Effector memory CD4-positive, alpha-beta T cell (primary cell): ENCODE measurements at places on chromosomes 11 and 22.

- no peak for DNase-seq
Observed at GRCh38 chr11:121012091-121012490, 11.8 kb upstream of the TBCEL start.

GRCh38 chr22:17695986-17696385 is 57.4 kb downstream of the BCL2L13 start:
- DNase-seq: no peak

DNA sequence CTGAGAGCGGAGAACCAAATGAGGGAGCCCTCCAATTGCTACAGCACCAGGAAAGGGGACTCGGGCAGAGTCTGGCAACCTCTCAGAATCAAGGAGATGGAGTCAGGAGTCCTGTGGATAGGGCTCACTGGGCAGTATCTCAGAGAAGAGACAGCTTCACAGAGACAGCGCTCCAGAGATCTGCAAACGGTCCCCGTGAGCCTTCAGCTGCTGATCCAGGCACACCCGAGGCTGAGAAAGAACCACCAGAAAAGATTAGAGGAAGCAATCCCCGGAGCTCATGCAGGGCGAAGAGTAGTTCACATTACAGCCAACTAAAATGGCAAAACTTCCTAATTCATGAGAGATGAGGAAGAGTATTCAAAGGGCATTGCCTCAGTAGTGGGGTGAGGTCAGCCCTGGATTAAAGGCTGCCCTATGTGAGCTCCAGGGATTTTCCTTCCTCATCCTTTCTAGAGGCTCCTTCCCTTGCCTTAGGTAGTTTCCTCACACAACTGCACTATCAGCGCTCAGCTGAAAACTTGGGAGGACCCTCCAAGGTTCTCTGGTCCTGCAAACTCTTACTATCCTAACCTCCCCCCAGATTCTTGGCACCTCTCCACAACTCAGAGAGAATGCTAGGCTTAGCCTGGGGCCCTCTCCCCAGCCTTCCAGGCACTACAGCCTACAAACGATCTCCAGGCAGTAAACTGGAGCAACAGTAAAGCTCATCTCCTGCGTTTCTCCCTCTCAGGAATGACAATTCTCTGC is 23.7 kb downstream of the SCN4B start:
- DNase-seq: no peak

DNA sequence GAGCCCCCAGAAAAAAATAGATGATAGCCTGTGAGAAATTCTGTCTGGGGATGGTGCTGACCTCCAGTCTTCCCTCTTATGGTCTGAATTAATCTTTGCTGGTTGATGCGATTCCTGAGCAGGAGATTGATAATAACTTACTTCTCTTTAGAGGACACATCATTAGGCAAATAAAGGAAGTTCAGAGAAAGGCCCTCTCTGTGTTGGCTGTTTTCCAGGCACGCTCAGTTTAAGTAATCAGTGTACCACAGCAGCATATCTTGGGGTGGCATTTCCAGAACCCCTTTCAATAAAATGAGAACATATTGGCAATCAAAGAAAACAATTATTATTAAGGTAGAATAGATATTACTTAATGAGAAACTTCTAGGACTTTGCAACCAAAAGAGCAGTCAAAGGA is 1129.3 kb upstream of the RAG2 start:
- no peak for DNase-seq

DNA sequence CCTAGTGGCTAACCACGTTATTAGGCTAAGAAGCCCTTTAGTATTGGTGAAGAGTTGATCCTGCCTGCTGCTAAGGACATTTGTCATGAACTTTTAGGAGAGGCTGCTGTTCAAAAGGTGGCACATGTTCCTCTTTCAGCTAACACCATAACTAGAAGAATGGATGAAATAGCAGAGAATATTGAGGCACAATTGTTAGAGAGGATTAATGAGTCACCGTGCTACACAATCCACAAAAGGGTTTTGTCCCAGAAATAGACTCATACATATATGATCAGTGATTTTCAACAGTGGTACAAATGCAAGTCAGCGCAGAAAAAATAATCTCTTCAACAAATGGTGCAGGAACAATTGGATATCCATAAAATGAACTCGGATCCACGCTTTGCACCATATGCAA is 7.0 kb upstream of the MSANTD2 start:
- DNase-seq: no peak

GRCh38 chr22:45290410-45290936 is 5.7 kb downstream of the UPK3A start:
- no peak for DNase-seq

GRCh38 chr11:75439495-75440120 is 6.6 kb upstream of the KLHL35 start:
- DNase-seq: no peak

- peak; percentile 45 for DNase-seq
Observed at GRCh38 chr11:1515082-1516060, 28.8 kb upstream of the MOB2 start.

DNA sequence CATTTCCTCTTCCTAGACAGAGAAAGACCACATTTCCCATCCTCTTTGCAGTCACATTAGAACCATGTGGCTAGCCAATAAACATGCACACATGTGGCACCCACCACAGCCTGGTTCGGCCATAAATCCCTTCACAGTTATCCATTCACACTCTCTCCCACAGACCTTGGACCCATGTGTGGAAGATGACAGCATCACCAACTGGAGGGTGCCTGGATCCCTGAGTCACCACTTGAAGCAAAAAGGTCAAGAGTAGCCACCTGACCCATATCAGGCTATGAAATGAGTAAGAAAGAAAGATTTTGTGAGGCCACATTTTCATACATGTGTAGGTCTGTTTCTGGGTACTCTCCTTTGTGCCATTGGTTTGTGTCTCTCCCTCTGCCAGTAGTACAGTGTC is 9.0 kb upstream of the TMEM121B start:
- no peak for DNase-seq

DNA sequence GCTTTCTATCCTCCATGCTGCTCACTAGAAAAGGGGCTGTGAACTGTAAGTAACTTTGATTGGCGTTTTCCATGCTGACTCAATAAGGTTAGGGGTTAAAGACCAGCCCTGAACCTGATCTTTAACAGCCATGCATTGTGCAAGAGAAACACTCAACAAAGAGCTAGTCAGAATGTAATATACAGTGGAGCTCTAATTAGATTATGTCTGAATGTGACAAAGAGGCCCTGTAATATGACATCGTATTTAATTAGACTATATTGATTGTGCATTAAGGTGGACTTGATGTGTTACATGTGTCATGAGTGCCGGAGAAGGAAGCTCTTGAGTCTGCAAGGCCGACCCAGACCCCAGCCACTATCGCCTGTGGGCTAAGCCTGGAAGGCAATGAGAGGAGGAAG is 70.5 kb downstream of the PKNOX2 start:
- DNase-seq: no peak

GRCh38 chr11:30801357-30801756 is 215.2 kb upstream of the MPPED2 start:
- no peak for DNase-seq

DNA sequence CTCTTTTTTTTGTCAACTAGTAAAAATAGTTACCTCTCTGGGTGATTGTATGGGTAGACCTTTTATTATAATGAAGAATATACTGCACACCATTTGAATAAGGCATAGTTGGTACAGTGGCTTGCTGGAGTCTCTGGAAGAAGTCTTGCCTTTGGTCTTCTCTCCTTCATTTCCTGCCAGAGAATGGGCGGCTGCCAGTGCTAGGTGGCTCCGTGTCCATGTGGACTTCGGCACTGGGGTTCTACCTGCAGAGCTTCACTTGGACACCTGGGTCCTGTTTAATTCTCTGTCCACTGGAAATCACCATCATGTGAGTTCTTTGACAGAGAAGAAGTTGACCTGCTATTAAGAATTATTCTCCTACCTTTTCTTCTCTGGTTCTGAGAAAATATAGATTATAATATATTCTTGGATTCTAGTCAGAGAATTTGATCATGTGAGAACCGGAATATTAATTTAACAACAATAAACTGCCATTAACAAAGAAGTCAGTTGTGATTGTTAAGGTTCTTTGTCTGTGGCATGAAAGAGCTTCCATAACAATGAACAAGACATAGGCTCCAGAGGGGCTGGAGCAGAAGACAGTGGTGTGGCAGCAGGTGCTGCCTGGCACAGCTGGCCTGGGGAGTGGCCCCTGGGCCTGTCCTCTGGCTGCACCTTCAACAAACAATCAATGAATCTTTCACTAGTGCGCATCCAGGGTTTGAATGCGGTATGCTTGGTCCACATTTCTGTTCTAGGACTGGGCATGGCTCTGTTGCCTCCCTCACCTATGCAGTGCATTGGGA is 77.5 kb downstream of the PPFIBP2 start:
- no peak for DNase-seq

- no peak for DNase-seq
Observed at GRCh38 chr22:31139066-31139465, 1.2 kb downstream of the PLA2G3 start.
